ENCODE measurements at places on chromosomes 2 and 18.

DNA sequence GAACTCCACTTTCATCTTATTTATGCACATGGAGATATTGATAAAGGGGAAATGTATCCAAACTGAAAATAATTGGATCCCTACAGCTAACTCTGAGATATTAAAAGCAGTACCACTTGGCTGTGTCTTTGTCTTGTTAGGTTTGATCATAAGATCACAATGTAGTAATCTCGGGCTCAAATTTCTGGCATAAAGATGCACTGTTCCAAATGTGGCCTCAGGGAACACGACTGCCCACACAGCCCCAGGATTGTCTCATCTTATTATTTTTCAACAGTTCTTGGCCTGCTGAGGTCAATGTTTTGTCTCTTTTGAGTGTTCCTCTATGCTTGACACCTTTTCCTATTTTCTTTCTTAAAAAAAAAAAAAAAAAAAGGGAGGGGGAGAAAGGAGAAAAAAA is 114.1 kb downstream of the GBX2 start:
- no peak for DNase-seq

GRCh38 chr2:179521944-179522343 is 257.3 kb upstream of the SESTD1 start:
- no peak for DNase-seq

DNA sequence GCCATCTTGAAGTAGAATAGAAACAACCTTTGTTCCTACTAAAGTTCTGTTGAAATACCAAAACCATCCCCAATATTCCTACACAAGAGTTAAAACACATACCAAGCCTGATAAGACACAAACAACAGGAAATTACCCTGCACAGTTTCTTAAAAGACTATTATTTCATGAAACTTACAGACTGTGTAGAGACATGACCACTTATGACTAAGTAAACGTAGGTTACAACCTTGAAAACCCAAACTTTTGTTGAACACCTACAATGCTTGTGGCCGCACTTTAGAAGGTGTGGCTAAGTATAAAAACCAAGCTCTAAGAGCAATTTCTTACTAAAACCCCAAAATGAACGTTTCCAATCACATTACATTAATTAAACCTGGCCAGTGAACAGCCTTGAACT is 2.0 kb downstream of the SMAD2 start:
- no peak for DNase-seq

DNA sequence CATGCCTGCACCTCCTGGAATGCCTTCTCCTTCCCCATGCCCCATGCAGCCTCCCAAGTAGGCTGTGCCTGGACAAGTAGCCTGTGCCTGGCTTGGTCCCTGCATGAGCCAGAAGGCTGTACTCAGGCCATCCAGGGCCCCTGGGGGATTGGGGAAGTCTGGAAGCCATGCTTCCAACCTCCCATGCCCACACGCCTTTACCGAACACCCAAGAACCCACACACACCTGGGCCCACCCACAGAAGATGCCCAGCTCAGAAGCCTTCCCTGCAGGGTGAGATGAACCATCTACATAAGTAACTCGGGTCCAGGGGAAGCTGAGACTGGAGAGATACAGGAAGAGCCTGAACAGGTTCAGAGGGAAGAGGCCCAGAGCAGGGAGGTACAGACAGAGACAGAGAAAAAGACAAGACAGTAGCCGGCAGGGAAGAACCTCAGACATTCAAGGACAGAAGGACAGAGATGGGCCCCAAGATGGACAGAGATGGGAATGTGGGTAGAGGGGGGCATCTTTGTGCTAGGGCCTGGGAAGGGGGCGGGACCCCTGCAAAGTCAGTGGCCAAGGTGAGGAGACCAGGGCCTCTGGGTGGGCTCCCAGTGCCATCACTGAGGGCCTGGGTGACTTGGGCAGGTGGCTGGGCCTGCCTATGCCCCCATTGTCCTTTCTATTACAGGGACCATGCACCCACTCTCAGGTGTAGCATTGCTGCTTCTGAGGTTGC is 4.3 kb downstream of the BIN1 start:
- no peak for DNase-seq

- DNase-seq: no peak
Observed at GRCh38 chr18:62999921-63000320, 284.6 kb downstream of the PHLPP1 start.

- no peak for DNase-seq
Observed at GRCh38 chr2:12211326-12212175, 465.1 kb downstream of the LPIN1 start.

GRCh38 chr18:55012008-55012407 is 52.7 kb upstream of the CCDC68 start:
- no peak for DNase-seq

GRCh38 chr2:206873423-206873822 is 65.9 kb upstream of the CPO start:
- DNase-seq: no peak

GRCh38 chr2:29829841-29830240 is 91.5 kb downstream of the ALK start:
- DNase-seq: no peak

DNA sequence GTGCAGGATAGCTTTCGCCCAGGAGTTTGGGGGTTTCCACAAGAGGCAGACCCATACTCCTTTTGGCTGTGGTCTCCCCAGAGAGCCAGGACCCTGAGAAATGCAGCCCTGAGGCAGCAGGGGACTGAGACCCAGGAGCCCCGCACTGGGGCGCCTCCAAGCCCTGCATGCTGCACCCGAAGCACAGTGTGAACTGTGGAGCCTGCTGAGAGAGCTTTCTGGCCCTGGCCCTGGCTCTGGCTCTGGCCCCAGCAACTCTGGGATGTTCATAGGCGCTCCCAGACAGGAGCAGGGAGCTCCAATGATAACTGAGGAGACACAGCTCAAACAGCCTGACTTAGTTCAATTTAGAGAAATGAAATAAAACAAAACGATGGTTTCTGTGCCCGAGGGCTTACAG is 96.4 kb upstream of the TEX51 start:
- DNase-seq: no peak

DNA sequence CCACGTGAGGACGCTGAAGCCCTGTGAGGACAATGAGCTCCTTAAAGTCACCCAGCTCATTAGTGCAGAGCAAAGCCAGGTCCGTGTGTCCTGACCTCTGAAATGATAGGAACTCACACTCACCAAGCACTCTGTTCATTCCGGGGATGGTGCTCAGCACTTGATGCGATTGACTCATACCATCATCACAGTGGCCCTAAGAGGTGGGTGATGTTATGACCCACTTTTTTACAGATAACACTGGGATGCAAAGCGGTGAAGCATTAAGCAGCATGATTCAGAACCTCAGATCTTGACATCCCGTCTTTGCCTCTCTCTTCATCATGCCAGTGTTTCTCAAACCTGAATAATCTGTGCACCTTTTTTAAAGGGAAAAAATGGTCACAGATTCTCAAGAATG is 234.8 kb downstream of the ALPK2 start:
- no peak for DNase-seq

GRCh38 chr2:207241198-207241597 is 75.5 kb upstream of the KLF7 start:
- no peak for DNase-seq

GRCh38 chr2:218282173-218282991 is 9.9 kb downstream of the TMBIM1 start:
- DNase-seq: peak; percentile 49

DNA sequence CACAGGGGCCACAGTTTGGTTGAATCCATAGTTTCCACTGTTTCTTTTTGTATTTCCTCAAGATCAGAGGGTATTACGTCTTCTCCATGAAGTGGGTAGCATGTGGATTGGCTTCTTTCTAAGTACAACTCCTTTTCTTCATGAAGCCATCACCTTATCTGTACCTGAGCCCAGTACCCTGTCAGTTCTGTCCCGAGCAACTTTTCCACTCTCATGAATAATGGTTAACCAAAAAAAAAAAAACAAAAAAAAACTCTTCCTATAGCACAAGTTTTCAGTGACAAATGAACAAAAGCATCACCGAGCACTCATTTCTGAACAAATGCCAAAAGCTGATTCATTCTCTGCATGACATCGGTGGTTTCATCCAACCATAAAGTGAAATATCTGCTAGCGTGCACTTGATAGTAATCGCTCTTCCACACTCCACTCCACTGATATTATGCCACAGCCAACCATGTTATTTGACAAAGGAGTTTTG is 53.0 kb upstream of the CCDC150 start:
- DNase-seq: no peak

GRCh38 chr2:151637271-151637781 is 97.0 kb downstream of the NEB start:
- DNase-seq: no peak

DNA sequence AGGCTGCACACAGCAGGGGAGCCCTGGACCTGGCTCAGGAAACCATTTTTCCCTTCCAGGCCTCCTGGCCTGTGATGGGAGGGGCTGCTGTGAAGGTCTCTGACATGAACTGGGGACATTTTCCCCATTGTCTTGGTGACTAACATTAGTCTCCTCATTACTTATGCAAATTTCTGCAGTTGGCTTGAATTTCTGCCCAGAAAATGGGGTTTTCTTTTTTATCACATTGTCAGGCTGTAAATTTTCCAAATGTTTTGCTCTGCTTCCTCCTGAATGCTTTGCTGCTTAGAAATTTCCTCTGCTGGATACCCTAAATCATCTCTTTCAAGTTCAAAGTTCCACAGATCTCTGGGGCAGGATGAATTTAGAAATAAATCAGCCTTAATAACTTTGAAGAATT is 78.2 kb downstream of the EHBP1 start:
- DNase-seq: no peak

- no peak for DNase-seq
Observed at GRCh38 chr2:238165288-238165921, 6.6 kb downstream of the ERFE start.

- no peak for DNase-seq
Observed at GRCh38 chr2:30208453-30208852, 22.9 kb upstream of the LBH start.

DNA sequence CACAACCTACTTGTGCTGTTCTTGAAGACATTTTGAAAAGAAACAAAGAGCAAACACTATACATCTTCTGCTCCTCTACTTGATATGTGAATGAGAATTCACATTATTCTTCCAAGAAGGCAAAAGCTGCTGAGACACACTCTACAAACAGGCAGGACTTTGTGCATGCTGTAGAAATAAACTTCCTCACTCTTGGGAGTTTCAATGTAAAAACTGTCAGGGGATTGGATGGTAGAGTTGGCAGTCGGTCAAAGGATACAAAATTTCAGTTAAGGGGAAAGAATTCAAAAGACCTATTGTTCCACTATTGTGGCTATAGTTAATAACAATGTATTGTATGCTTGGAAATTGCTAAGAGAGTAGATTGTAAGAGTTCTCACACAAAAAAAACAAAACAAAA is 196.3 kb downstream of the MC4R start:
- no peak for DNase-seq

DNA sequence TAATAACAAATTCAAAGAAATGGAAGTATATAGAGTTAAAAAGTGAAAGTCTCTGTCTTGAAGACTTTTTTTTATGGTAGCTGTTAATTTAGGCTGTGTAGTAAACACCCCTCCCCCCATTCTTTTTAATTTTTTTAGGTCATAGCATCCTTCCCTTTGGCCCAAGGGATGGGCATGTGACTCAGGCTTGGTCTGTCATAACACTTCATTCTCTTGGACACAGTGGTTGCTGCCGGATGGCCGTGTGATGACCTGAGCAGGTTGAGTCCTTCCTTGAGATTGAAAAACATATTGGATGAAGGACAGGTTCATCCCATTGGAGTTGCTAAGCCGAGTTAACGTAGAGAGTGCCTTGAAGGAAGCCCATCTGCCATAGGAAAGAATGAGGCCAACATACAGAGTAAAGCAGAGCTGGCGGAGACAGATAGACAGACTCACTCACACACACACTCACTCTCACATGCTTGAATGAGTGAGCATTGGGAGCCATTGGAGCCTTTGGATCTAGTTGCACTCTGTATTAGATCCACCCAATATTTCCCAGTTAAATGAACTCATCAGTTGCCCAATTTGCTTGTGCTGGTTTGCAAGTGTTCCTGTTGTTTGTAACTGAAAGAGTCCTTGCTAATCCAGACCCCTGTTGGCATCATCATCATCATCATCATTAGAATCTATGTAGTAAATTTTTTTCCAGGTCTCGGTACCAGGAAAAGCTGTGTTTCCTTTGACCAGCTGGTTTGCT is 14.7 kb downstream of the NCOA1 start:
- DNase-seq: no peak

GRCh38 chr18:3447068-3447894 is 2.7 kb upstream of the TGIF1 start:
- no peak for DNase-seq

DNA sequence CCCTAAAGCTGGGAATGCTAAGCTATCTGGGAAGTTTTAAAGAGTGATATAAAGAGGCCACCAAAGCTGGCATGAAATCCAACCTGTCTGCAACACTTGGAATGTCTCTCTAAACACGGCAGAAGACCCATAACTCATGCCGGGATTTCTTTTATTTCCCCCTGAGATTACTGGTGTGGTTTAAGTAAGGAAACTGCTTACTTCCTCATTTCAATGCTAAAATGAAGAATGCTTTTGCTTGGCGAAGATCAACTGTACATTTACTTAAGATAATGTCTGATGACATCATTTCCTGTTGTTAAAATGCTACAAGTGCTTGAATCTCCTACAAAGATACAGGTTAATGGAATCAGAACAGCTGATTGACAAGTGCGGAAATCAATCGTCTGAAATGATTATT is 353.8 kb upstream of the SALL3 start:
- DNase-seq: no peak

DNA sequence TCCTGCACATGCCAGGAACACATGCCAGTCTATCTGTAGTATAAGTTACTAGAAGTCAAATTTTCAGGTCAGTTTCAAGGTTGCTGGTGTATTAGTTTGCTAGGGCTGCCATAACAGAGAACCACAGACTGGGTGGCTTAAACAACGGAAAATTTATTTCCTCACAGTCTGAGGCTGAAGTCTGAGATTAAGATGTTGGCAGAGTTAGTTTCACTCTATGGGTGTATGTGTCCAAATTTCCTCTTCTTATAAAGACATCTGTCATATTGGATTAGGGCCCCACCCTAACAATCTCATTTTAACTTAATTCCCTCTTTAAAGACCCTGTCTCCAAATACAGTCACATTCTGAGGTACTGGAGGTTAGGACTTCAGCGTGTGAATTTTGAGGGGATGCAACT is 26.5 kb downstream of the B3GNT7 start:
- no peak for DNase-seq

GRCh38 chr2:67982956-67983355 is 79.8 kb downstream of the C1D start:
- DNase-seq: no peak

- no peak for DNase-seq
Observed at GRCh38 chr2:135796606-135797005, 40.4 kb downstream of the LCT start.

- DNase-seq: peak; percentile 93
Observed at GRCh38 chr2:11743846-11744553, 2.4 kb upstream of the LPIN1 start.

- DNase-seq: no peak
Observed at GRCh38 chr2:140344838-140345237, 1564.6 kb upstream of the NXPH2 start.

DNA sequence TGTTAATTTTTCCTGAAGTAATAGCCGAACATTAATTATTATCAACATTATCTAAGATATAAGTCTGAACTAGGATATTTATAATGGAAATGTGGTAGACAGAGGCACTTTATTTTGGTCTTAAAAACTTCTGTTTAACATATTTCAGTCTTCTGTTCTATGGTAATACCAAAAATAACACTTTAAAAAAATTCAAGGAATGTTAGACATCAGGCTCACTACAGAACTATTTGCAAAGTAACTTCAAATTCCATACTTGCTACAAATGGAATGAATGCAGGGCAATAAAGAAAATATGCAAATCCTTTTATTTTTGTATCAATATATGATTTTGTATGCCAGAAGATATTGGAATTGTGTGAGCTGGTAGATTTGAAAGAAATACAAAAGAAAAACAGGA is 345.5 kb upstream of the DSEL start:
- DNase-seq: no peak

- DNase-seq: no peak
Observed at GRCh38 chr2:107785756-107786155, 40.9 kb upstream of the RGPD4 start.
